NCI-H774 (cell line): ENCODE measurements at places on chromosomes 1 and 21.
A peak's percentile ranks its signal among the peaks of the same experiment; 100 is the strongest.

- no peak for DNase-seq
Observed at GRCh38 chr1:209769971-209770370, 14.1 kb downstream of the TRAF3IP3 start.

DNA sequence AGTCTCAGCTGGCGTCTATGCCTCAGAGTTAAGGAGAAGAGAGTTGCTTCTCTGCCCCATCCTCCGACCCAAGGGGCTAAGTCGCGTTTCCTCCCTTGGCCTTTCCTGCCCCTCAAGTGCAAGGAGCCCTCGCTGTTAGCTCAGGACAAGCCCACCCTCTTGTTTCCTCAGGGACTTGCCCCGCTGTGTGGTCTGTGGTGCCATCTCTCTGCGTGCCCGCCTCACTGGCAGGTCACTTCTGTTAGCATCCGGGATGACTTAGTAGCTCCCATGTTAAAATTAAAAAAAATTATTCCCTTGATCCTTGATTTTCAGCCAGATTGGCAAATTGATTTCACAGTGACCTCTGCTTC is 96.5 kb downstream of the PCBP3 start:
- DNase-seq: no peak

DNA sequence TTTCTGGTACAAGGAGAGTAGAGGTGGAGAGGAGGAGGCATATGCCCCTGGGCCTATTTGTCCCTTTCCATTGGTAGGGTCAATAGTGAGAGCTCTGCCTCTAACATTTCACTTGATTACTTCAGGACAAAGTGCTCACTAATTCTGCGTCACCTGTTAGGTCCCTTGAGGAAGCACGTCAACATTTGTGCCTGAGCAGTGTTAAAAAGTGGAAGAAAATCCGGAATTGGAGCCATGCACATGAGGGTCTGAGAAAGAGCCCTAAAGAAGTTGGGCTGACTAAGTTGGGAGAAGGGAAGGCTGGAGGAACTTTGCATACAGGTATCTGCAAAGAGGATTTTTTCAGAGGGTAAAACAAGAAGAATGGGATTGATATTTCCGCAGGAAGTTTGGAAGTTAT is 1.9 kb downstream of the SLC25A44 start:
- no peak for DNase-seq

GRCh38 chr1:229344139-229344538 is 1.3 kb upstream of the CCSAP start:
- DNase-seq: peak; percentile 4

DNA sequence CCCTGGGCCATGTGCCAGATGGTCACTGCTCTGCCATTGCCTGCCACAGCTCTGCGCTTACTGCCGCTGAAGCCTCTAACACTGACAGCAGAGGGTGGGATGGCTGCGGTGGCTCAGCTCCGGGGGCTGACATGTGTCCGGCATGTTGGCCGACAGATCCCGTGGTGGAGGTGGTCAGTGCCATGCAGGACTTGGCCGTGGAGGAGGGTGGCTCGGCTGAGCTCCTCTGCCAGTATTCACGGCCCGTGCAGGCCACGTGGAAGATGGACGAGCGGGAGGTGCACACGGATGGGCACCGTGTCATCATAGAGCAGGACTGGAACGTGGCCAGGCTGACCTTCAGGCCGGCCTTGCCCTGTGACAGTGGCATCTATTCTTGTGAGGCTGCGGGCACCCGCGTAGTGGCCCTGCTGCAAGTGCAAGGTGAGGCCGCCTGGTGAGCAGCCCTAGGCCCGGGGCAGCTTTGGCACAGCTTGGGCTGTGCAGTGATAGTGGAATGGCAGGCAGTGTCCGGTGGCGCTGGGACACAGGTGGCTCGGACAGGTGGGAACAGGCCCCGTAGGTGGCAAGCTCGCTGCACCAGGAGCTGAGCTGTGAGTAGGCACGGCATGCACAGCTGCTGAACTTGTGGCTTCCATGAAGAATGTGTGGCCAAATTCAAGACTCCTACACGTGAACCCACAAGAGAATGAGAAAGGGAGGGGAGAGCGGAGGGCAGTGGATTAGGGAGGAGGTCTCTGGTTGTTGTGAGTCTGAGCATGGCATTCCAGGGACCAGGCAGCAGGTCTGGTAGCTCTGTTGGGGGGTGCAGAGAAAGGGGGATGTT is 91.8 kb downstream of the TRIM11 start:
- DNase-seq: no peak

DNA sequence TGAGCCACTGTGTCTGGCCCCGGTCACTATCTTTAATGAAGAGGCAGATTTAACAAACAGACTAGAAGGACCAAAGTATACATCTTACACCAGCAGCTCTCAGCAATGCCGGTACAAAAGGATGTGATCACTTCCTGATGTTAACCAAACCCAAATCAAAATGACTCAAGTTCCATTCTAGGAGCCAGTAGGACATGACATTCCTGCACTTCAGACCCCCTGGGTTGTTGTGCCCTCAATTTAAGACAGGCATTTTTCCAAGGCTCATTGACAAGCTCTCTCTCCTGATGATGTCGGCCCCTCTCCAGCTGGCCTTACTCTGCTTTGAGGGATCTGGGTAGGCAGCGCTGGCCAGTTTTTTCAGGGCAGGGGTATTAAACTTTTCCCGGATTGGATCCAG is 35.1 kb downstream of the YARS1 start:
- no peak for DNase-seq

GRCh38 chr1:148318123-148318903 is 164.8 kb downstream of the PPIAL4G start:
- no peak for DNase-seq

GRCh38 chr1:8409106-8409505 is 91.2 kb downstream of the SLC45A1 start:
- DNase-seq: no peak

DNA sequence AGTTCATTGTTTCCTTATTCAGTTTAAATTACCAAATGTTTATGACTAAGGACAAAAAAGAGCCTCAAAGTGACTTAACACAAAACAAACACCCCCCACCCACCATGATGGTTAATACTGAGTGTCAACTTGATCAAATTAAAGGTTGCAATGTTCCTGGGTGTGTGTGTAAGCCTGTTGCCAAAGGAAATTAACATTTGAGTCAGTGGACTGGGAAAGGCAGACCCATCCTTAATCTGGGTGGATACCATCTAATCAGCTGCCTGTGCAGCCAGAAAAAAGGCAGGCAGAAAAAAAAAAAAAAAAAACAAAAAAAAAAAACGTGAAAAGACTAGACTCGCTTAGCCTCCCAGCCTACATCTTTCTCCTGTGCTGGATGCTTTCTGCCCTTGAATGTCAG is 543.4 kb downstream of the NEGR1 start:
- DNase-seq: no peak

DNA sequence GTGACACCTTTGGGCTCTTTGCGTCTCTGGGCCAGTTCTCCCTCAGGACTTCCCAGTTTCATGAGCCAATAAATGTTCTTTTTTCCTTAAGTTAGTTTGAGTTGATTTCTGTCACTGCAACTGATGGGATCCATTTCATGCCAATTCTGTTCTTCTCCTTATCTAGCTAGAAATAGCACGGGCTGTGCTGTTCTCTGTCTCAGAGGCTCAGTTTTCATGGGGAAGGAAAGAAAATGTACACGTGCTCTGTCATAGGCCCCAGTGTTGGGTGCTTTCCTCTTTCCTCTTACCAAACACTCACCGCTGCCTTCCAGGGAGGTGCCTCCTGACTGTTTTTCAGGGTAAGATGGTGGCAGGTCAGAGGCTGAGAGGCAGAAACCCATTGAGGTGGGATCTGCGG is 43.2 kb upstream of the ACTL8 start:
- no peak for DNase-seq

DNA sequence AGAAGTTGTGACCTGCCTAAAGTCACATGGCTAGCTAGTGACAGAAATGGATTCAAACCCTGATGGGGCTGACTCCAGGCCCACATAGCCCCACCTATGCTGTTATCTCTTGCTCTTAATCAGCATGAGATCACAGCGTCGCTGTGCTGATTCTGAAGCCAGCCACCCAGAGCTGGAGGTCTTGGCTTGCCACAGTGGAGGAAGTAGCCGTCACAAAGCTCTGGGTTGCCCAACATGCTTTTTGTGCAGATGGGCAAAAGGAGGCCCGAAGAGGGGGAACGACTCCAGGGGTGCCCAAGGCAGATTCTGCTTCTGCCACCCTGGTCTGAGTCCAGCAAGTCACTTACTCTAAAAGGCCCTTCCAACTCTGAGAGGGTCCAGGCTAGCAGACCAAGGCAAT is 14.7 kb upstream of the MFSD2A start:
- no peak for DNase-seq
